Cardiac muscle cell (in vitro differentiated cells and primary cell): ENCODE measurements at places on chromosomes 6 and 20.

GRCh38 chr6:89951574-89952104, 57.4 kb downstream of the GJA10 start:
- DNase-seq, result no peak

GRCh38 chr20:64166721-64167615, 2.7 kb downstream of the MYT1 start:
- DNase-seq, result peak; percentile 67

- DNase-seq, result no peak
These were observed 137.8 kb downstream of the BTBD9 start for GRCh38 chr6:38501931-38502330.

DNA sequence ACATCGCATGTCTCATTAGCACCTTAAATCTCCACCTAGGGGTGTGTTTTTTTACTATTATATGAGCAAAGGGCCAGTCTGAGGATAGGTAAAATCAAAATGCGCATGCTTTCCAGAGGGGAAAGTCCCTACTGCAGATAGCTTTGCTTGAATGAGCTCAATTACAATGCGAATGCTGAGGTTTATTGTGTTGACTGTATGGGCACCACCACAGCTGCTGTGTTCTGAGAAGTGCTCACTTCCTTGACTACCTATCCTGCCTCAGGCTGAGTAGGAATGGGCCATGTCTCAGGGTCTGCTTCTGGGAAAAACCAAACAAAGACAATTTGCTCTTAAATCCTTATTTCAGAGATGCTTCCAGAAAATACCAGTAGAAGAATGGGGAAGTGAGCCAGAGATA, 36.6 kb downstream of the MOCS1 start:
- no peak for DNase-seq

GRCh38 chr6:154786144-154786868, 53.1 kb downstream of the SCAF8 start:
- no peak for DNase-seq

DNA sequence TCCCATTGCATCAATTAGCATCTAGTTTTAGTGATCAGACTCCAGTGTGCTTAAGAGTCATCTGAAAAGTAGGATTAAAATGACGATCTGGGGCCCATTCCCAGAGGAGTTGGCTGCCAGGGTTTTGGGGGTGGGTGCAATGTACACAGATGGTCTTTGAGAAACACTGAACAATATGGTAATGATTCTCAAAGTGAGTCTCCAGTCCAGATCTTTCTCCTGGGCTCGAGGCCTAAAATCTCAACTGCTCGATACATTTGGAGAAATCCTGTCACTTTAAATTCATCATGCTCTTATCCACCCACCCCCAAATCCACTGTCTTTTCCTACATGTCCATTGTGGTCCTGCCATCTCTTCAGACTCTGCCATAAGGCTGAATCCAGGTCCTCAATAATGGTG, 80.7 kb upstream of the MYLIP start:
- DNase-seq, result no peak

GRCh38 chr6:56400273-56400672, 152.9 kb upstream of the COL21A1 start:
- DNase-seq, result no peak
